ENCODE measurements at places on chromosomes 1 and 21. TPM values are rescaled to one million over a fixed set of nuclear protein-coding genes. Genes with fewer than 3 reads are reported as not detected.
A peak's percentile ranks its signal among the peaks of the same experiment; 100 is the strongest.

DNA sequence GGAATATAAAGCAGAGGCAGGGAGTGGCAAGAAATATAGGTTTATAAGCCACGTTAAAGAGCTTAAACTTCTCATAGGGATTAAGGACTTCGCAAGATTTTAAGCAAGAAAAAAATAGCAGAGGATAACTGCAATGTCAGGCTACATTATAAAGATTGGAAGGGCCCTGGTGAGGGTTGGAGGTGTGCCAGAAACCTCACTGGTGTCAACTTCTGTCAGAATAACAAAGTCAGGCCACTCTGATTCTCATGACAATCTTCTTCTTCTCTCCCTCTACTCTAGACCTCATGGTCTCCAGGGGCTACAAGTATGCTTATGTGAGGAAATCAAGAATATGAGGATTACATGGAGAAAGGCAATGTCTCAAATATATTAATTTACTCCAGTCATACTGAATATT, 32.6 kb upstream of the FMO2 start:
- no peak overlapping the region for H3K4me3 ChIP-seq
- no peaks in the 10 kb centered on the region for H3K27me3 ChIP-seq
- no peak for DNase-seq

GRCh38 chr21:34969423-34970166, 79.5 kb downstream of the RUNX1 start:
- H3K27ac ChIP-seq = peak overlapping the region; percentile 21
- no peaks in the 10 kb centered on the region for H3K36me3 ChIP-seq
- no peak overlapping the region for H3K4me3 ChIP-seq
- H3K27me3 ChIP-seq = no peaks in the 10 kb centered on the region

DNA sequence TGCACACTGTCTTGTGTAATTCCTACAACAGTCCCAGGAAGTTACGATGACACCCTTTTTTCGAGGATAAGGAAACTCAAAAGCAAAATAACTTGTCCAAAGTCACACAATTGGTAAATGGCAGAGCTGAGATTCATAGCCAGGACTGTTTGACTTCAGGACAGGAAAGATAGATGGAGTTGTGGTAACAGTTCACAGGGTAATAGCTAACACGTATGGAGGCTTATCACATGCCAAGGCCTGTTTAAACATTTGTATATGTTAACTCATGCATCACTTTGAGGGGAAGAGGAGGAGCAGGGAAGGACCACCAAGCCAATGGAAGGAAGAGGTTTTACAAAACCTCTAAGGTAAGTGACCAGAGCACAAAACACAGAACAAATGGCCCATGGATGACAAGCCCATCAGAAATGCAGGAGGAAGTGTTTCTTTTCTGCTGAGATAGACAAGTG, 2.8 kb downstream of the DHCR24 start:
- no peak overlapping the region for H3K27ac ChIP-seq
- peaks cover 23% of the 10 kb centered on the region for H3K36me3 ChIP-seq
- peaks cover 2% of the 10 kb centered on the region for H3K27me3 ChIP-seq
- H3K4me3 ChIP-seq = no peak overlapping the region

DNA sequence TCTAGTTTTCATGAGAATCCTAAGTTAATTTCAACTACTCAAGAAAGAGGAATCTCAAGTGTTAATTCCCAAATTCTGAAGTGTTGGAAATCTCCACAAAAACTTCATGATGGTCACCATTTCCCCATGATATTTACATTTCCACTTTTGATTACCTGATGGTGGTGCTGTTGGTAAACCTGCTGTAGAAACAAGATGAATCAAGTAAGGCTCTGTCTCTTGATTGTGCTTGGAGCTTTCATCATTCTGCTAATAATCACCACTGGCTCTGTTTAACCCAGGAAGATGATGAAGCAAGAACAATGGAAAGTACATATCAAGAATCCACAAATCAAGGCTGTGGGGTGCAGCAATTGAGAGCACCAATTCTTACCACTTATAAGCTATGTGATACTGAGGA, 77.8 kb downstream of the C4BPA start:
- H3K36me3 ChIP-seq = no peaks in the 10 kb centered on the region
- DNase-seq = no peak
- H3K27ac ChIP-seq = no peak overlapping the region
- H3K27me3 ChIP-seq = no peaks in the 10 kb centered on the region
- no peak overlapping the region for H3K4me3 ChIP-seq

GRCh38 chr1:246214708-246215509, 292.2 kb downstream of the SMYD3 start:
- no peaks in the 10 kb centered on the region for H3K36me3 ChIP-seq
- H3K27ac ChIP-seq = no peak overlapping the region
- DNase-seq = no peak

- H3K4me1 ChIP-seq = peaks cover 17% of the 10 kb centered on the region
- no peaks in the 10 kb centered on the region for H3K27me3 ChIP-seq
- no peak overlapping the region for H3K27ac ChIP-seq
- DNase-seq = no peak
Measured at GRCh38 chr1:82401116-82401515, 600.4 kb downstream of the ADGRL2 start.

DNA sequence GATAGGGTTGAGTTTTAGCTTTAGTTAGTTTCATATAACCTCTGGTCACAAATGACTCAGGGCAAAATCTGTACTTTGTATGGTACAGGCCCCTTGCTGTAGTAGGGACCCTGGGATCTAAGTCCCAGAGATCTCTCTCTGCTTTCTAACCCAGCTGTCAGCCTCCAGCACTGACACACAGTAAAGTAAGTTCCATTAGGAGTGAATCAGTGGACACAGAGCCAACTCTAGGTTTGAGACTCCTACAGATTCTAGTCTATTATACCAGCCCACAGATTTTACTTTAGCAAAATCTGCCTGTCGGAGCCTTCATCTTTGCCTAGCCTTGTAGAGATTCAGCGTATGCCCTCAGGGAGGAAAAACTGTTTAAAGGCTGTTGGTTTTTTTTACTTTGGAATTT, 52.5 kb downstream of the ANGPTL1 start:
- H3K27ac ChIP-seq = no peak overlapping the region
- no peak for DNase-seq
- H3K4me3 ChIP-seq = no peak overlapping the region
- no peaks in the 10 kb centered on the region for H3K27me3 ChIP-seq

DNA sequence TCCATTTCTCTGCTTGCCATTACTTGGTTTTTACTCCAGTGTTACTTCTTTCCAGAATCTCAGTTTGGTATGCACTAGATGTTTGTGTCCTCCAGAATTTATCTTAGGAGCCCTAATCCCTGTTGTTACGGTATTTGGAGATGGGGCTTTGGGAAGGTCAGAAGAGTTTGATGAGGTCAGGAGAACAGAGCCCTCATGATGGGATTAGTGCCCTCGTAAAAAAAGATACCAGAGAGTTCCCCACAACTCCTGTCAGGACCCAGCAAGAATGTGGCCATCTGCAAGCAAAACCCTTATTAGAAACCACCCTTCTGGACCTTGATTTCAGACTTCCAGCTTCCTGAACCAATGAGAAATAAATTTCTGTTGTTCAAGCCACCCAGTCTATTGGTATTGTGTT, 98.0 kb downstream of the ADAMTS1 start:
- H3K4me3 ChIP-seq = no peak overlapping the region
- no peaks in the 10 kb centered on the region for H3K4me1 ChIP-seq
- no peak overlapping the region for H3K27ac ChIP-seq
- H3K27me3 ChIP-seq = no peaks in the 10 kb centered on the region

GRCh38 chr1:94926126-94926914, 590 bp downstream of the CNN3 start:
- peak; percentile 77 for DNase-seq
- H3K27ac ChIP-seq = peak overlapping the region; percentile 100
- peak overlapping the region; percentile 100 for H3K4me3 ChIP-seq
- peaks cover 34% of the 10 kb centered on the region for H3K36me3 ChIP-seq
- peaks cover 26% of the 10 kb centered on the region for H3K27me3 ChIP-seq

- H3K4me3 ChIP-seq = peak within 1 kb of the TSS; percentile 96
- peak; percentile 74 for DNase-seq
- peaks cover 4% of the 10 kb centered on the region for H3K36me3 ChIP-seq
- H3K27me3 ChIP-seq = peaks cover 3% of the 10 kb centered on the region
Measured at GRCh38 chr1:23777979-23778814, at the start of gene PITHD1. Gene PITHD1 (plus strand): TSS chr1:23778418. CDS start chr1:23778516, 98 bp downstream.

GRCh38 chr1:228861832-228862180, 126.5 kb downstream of the RHOU start:
- H3K27me3 ChIP-seq = peaks cover 6% of the 10 kb centered on the region
- peaks cover 15% of the 10 kb centered on the region for H3K4me1 ChIP-seq
- H3K27ac ChIP-seq = no peak overlapping the region

GRCh38 chr1:4636186-4636585, 18.2 kb upstream of the AJAP1 start:
- no peak for DNase-seq
- H3K4me1 ChIP-seq = no peaks in the 10 kb centered on the region
- H3K27ac ChIP-seq = no peak overlapping the region
- H3K27me3 ChIP-seq = peaks cover 2% of the 10 kb centered on the region
- no peaks in the 10 kb centered on the region for H3K36me3 ChIP-seq
- H3K4me3 ChIP-seq = no peak overlapping the region

DNA sequence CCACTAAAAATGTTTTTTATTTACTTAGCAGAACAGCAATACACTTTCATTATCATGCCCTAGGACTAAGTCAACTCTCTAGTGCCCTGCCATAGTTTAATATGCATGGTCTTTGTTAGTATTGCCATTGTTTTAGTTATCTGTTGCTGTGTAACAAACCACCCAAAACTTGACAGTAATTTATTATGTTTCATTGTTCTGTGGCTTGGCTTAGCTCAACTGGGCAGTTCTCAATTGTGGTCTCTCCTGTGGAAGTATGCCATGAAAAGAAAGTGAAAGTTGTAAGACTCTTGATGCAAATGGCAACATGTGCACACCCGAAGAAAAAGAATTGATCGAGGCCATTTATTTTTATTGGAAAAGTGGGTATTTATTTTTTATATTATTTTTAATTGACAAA, 206.3 kb upstream of the KCTD3 start:
- H3K27me3 ChIP-seq = no peaks in the 10 kb centered on the region
- H3K36me3 ChIP-seq = no peaks in the 10 kb centered on the region
- no peaks in the 10 kb centered on the region for H3K4me1 ChIP-seq
- no peak overlapping the region for H3K27ac ChIP-seq

The F11R gene
- 361 TPM for total RNA-seq

The RNU1-1 gene
- 3,428 TPM for total RNA-seq

The RIPK4 gene
- total RNA-seq = 9.6 TPM

The FAM3B gene
- total RNA-seq = 0.33 TPM

The ELAPOR1 gene
- total RNA-seq = 0.26 TPM

The RCSD1 gene
- total RNA-seq = 39.5 TPM

The TMEM269 gene
- 0.38 TPM for total RNA-seq

The GREM2 gene
- 0.23 TPM for total RNA-seq

The LPAR3 gene
- 1.2 TPM for total RNA-seq

The PCP4 gene
- not detected for total RNA-seq

Data from endothelial cell (in vitro differentiated cells).